ENCODE measurements at places on chromosomes 2 and 18. TPM values are rescaled to one million over a fixed set of nuclear protein-coding genes. Genes with fewer than 3 reads are reported as not detected.

DNA sequence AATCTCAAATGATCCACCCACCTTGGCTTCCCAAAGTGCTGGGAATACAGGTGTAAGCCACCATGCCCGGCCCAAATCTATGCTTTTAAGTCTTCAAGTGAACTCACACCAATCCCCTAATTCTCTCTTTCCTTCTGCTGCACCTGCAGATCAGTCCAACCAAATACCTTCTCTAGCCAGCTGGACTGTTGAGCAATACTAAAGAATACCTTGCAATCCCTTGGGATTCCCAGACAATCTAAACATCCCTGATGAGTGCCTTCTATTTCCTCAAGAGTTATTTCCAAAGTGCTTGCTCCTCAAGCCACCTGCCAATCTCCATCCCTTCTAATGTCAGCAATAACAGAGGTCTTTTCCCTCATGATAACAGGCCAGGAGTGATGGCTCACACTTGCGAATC, 48.6 kb downstream of the SF3B1 start:
- ATAC-seq, result no peak

The ZBTB7C gene
- total RNA-seq, result 0.40 TPM

GRCh38 chr2:165847001-165847400, 53.0 kb upstream of the GALNT3 start:
- ATAC-seq, result no peak

DNA sequence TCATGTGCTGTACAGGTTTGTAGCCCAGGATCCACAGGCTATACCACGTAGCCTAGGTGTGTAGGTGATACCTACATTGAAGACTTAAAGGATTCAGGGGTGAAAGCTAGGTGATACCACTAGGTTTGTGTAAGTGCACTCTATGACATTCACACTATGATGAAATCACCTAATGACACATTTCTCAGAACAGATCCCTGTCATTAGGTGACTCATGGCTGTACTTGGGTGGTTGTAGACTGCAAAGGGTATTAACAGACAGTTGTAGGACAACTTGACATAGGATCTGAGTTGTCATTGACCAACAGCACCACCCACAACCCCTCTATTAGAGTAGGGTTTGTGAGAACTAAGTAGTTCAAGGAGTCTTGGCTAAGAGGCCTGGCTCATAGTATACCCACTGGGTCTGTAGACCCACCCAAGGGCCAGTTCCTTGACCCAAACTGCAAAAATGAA, 27.7 kb upstream of the SMCHD1 start:
- ATAC-seq, result peak; percentile 99

The WDR43 gene
- total RNA-seq, result 63.7 TPM

DNA sequence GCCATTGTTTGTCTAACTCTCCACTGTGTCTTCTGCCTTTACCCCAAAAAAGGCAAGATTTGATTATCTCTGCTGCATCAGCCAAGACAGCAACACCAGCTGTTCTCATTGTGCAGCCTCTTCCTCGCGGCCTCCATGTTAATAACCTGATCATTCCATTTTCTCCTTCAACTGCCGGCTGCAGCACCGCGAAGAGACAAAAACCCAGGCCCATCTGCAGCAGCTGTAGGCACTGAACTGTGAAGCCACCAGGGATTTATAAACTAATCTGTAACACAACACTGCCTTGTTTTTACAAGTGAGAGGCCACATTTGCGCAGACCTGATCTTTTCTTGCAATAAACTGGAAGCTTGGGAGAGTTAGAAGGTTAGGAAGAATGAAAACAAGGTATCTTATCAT, 147.8 kb downstream of the SATB2 start:
- ATAC-seq, result no peak

GRCh38 chr2:215917953-215918620, 95.3 kb downstream of the MREG start:
- ATAC-seq, result peak; percentile 52

The B3GNT7 gene
- total RNA-seq, result 0.19 TPM

The TWIST2 gene
- not detected for total RNA-seq

The FZD7 gene
- 0.06 TPM for total RNA-seq

DNA sequence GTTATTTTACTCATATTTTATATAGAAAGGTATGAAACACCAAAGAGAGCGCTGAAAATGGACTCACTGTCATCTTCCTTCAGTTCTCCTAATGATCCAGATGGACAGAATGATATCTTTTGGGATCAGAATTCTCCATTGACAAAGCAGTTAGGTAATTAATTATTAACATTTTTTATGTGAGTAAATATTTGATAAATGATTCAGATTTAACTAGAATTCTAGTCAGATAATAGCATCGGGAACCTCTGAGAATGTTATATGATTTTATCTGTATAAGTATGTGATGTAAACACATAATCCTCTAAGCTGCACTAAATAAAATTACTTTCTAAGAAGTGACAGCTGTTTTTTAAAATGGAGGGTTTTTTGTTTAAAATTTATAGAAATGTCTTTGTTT, 2.0 kb downstream of the ETAA1 start:
- no peak for ATAC-seq

The SPTBN1 gene
- 101 TPM for total RNA-seq

- no peak for ATAC-seq
Measured at GRCh38 chr2:121052521-121052920, 232.5 kb downstream of the TFCP2L1 start.

GRCh38 chr2:225076125-225076524, 33.9 kb upstream of the DOCK10 start:
- ATAC-seq, result no peak

- ATAC-seq, result no peak
Measured at GRCh38 chr18:47296462-47296861, 45.0 kb upstream of the SKOR2 start.

The SGPP2 gene
- 3.0 TPM for total RNA-seq

The PARD3B gene
- total RNA-seq, result 1.5 TPM

DNA sequence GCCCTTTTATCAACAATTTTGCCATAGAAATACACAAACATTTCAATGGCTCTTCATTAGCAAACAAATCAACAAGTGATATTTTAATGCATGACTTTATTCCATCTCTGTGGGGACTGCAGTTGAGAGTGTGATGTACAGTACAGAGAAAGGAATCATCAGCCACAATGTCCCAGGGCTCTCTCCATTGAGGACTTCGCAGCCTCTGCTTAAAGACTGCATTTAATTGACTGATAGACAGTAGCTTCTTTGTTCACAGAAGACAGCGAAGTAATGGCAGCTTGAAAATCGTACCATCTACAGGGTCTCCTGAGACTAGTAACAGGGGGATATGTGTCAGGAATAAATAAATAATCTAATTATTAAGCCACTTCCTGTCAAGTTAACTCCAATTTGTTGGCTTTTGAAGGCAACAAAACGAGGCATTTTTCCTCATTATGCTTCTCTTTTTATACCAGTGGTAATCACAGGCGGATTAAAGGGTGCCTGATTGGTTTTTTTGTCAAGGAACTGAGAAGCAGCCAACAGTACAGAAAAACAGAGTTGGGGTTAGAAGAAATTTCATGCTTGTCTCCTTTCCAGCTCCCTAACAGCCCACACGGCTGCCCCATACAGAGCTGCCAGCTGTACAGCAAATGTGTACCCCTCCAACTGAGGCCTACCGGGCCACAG, 164.3 kb downstream of the ZNF521 start:
- ATAC-seq, result no peak

DNA sequence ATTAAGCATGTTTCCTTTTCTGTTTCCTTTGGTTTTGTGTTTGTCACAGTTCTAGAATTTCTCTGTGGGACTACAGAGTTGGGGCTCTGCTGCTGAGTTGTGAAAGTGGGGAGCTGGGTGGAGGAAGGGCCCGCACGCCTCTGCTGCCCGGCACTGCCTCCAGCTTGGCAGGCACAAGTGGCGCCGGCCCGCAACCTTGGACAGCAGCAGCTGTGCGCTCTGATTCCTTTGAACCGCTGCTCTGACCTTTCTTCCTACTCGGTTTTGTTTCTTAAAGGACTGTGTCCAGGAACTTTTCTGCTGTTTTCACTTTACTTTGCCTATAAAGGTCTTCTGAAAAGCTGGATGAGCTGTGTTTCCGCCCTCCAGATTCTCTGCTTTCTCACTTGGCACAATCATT, 137.6 kb upstream of the ALPP start:
- no peak for ATAC-seq

The SLC16A14 gene
- total RNA-seq, result not detected

DNA sequence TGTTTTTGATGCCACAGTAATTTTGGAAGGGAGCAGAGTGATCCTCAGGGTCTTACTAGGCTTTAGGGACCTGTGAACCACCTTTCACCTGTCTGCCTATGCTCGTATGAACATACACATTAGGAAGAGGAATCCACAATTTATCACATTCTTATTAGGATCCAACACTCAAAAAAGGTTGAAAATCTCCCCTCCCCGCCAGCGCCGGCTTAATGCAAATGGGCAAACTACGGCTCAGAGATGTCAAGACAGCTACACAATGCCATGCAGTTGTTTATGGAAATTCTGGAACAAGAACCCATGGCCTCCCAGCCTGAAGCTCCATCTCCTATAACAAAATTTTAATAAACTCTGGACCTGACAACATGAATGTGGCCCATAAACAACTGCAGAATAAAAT, 375.9 kb upstream of the ACVR2A start:
- ATAC-seq, result no peak

- ATAC-seq, result no peak
Measured at GRCh38 chr2:109645412-109646184, 31.4 kb downstream of the SOWAHC start.

DNA sequence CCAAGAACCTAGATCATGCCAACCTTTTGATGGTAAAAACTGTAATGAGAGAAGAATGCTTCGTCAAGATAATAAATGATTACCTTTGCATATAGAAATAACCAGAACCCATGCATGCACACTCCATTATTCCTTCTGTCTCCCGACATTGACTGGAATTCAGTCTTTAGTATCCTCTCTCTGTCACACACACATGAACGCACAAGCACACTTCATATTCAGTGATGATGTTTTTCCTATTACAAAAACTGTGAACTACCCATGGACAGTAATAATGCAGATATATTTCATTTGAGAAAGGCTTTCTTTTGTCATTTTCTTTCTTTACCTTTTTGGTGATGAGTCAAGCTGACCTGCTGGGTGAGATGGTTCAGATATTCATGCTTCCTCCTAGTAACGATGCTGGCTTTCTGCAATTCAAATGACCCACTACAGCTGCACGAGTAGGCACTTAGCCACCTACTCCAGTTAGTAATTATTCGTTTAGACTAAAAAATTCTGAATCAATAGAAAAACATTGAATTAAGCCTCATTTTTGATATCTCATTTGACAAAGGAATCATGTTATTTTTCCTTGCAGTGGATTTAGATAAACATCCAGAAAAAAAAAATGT, 382.2 kb downstream of the TGIF1 start:
- no peak for ATAC-seq

GRCh38 chr2:71776227-71776626, 322.9 kb downstream of the DYSF start:
- no peak for ATAC-seq

The UGT1A9 gene
- total RNA-seq, result 0.19 TPM

DNA sequence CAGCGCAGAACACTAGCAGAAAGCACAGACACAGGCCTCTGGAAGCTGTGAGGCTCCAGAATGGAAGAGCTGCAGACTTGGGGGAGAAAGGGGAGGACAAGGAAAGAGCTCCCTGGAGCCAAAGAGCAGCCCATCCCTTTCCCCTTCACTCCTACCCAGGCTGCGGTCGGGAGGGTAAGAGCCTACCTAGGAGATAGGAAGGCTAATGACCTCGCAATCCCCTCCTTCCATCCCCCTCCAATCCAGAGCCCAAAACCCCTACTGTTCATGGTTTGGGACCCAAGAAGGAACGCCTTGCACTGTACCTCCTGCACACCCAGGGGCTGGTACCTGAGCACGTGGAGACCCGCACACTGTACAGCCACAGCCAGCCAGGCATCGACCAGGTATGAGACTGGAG, 39.8 kb downstream of the LMAN2L start:
- ATAC-seq, result no peak

DNA sequence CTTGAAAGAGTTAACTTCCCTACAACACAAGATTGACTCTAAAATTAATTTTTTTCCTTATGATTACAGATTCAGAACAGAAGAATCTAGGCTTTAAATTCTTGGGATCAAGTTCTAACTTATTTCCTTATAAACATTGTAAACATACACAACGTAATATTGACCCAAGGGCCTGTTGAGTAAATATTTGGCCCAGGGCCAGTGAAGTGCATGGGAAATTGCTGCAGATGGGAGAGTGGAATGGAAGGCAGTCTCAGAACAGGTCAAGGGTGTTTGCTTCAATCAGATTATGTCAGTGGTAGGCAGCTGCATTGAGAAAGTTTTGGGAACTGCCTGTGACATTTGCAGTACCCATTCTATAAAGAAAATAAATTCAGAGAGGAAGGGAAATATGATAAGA, 137.6 kb downstream of the MYO1B start:
- no peak for ATAC-seq

The XIRP2 gene
- total RNA-seq, result not detected

The PLB1 gene
- total RNA-seq, result 0.90 TPM

DNA sequence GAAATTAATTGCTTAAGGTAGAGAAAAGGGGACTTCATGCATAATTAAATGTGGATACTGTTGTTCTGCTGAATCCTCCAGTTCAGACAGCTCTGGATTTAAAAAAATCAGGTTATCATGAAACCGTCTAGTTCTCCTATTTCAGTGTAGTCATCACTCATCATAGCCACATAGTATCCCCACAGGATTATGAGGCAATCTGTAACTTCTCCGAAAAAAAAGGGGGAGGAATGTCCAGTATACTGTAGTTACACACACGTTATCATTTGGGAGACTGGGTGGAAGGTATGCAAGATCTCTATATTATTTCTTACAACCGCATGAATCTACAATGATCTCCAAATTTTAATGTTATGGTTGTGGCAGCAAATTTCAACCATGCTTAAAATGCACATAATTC, 114.0 kb downstream of the HIBCH start:
- ATAC-seq, result no peak

DNA sequence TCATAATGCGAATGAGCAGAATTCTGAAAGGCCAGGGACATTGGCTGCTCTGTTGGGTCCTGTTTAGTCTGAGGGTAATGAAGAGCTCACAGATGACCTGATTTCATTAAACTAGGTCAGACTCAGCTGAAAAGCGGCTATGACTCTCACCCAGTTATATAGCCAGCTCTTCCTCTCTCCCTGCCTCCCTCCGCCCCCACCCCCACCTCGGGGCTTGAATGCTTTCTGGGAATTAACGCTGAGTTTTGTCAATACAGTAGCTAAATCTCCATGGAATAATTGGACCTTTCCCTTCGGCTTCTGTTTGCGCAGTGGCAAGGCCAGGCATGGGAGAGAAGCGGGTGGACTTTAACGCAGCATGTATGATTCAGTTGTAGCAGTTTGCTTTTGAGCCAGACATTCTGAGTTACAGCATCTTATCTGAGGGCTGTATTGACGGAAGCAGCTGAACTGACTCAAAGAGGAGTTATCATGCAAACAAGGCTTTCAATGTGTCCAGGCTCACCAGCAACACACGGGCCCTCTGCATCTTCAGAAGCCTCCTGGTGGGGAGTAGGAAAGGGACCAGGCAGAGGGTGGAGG, 110.6 kb downstream of the MYCN start:
- no peak for ATAC-seq

DNA sequence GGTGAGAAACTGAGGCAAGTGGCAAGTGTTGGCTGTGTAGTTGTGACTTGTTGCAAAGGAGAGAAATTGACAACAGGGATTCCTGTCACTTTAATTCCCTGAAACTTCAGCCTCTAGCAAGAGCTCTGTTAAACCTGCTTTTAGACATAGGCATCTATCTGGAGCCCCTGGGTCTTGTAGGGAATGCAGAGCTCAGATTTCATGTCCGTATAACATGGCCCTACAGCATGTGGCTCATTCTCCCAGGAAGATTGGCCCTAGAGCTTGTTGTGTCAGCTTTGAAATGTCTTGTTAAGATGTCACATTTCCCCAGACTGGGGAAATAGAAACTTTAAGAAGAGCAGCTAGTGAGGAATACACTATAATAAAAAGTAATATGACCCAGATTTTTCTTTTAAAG, 115.8 kb downstream of the POLE4 start:
- no peak for ATAC-seq

Measured in activated T-helper 17 cell treated with anti-CD3 and anti-CD28 coated beads, Interleukin-2, amount 50 U/mL, for 72 hours (primary cell).